ENCODE measurements at places on chromosomes 11 and 22. TPM values are rescaled to one million over a fixed set of nuclear protein-coding genes. Genes with fewer than 3 reads are reported as not detected.

PTPRJ gene
- 11.1 TPM for total RNA-seq

LDLRAD3 gene
- total RNA-seq = 5.5 TPM

ABTB2 gene
- 9.1 TPM for total RNA-seq

PATE4 gene
- not detected for total RNA-seq

CDC42EP1 gene
- 41.7 TPM for total RNA-seq

IGSF9B gene
- not detected for total RNA-seq

CDHR5 gene
- total RNA-seq = not detected

C22orf42 gene
- not detected for total RNA-seq

TRIM48 gene
- total RNA-seq = not detected

USH1C gene
- total RNA-seq = not detected

UBQLN3 gene
- total RNA-seq = 0.12 TPM

TMEM121B gene
- not detected for total RNA-seq

MS4A14 gene
- not detected for total RNA-seq

DCHS1 gene
- 42.3 TPM for total RNA-seq

HMOX1 gene
- 285 TPM for total RNA-seq

GSTT2B gene
- 3.3 TPM for total RNA-seq

AHNAK gene
- total RNA-seq = 967 TPM

OVOL1 gene
- not detected for total RNA-seq

TENM4 gene
- total RNA-seq = 2.6 TPM

HEPN1 gene
- total RNA-seq = not detected

MAPK8IP2 gene
- total RNA-seq = 4.6 TPM

MS4A4A gene
- not detected for total RNA-seq

AMOTL1 gene
- 70.9 TPM for total RNA-seq

MYRF gene
- total RNA-seq = 0.32 TPM

GGTLC3 gene
- total RNA-seq = not detected

SCUBE2 gene
- 3.6 TPM for total RNA-seq

PAAF1 gene
- total RNA-seq = 5.2 TPM

MIF gene
- 141 TPM for total RNA-seq

Measured in hair follicle dermal papilla cell (primary cell).